Peyer's patch (tissue), 4 donors: ENCODE measurements at places on chromosomes 4 and X.

- H3K27ac ChIP-seq, result no peak overlapping the region
- H3K27me3 ChIP-seq, result no peaks in the 10 kb centered on the region
- no peak overlapping the region for H3K4me3 ChIP-seq
Measured at GRCh38 chrX:51459125-51459524, 37.3 kb downstream of the NUDT11 start.

DNA sequence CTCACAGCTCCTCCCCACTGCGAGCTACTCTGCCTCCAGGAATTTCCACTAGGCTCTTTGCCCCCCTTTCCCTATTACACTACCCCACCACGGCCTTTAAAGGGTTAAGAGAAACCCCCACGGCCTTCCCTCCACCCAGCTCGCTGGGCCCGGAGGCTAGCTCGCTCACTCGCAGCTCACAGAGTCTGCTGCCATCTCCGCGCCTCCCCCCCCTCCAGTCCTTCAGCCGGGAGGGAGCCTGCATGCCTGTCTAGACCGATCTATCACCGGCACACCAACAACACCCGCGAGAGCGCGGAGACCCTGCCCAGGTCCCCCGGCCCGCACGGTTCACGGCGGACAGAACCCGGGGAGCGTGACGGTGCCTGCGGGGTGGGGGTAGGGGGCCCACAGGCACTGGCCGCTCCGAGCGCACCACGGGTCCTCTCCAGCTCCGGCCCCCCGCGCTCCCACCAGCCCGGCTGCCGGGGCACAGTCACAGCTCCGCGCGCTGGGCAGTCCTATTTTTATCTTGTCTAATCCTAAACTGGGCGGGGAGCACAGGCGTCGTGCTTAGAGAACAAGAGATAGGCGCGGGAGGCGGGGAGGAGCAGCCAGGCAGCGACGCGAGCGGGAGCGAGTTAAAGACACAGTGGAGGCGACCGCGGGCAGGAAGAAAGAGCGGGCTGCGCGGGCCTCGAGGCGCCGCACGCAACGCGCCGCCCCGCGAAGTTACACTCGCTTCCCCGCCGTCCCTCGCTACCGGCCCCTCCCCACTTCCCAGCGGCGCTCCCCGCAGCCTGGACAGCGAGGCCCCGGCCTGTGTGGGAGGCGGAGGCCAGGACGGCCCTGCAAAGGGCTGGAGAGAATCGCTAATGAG, 3.5 kb downstream of the BCOR start:
- no peaks in the 10 kb centered on the region for H3K27me3 ChIP-seq
- H3K4me1 ChIP-seq, result peaks cover 40% of the 10 kb centered on the region
- peak overlapping the region; percentile 93 for H3K27ac ChIP-seq
- DNase-seq, result peak; percentile 79

DNA sequence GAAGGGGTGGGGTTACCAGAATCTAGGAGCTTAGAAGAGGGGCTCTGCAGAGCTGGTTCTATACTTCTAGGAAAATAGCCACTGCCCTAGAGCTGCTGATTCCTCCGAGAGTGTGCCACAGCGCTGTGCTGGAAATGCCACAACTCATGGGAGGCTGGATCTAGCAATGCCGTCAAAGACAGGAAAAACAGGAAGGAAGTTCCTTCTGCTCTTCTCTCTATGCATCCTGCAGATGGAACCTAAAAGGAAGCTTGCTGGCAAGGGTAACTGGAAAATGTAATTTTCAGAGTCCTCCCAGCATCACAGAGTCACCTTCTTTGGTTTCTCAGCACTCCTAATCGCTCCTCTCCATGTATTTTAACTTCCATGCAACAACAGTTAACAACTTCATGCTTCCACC, 121.2 kb upstream of the TLL1 start:
- H3K27ac ChIP-seq, result no peak overlapping the region
- no peak overlapping the region for H3K4me3 ChIP-seq
- no peaks in the 10 kb centered on the region for H3K27me3 ChIP-seq

DNA sequence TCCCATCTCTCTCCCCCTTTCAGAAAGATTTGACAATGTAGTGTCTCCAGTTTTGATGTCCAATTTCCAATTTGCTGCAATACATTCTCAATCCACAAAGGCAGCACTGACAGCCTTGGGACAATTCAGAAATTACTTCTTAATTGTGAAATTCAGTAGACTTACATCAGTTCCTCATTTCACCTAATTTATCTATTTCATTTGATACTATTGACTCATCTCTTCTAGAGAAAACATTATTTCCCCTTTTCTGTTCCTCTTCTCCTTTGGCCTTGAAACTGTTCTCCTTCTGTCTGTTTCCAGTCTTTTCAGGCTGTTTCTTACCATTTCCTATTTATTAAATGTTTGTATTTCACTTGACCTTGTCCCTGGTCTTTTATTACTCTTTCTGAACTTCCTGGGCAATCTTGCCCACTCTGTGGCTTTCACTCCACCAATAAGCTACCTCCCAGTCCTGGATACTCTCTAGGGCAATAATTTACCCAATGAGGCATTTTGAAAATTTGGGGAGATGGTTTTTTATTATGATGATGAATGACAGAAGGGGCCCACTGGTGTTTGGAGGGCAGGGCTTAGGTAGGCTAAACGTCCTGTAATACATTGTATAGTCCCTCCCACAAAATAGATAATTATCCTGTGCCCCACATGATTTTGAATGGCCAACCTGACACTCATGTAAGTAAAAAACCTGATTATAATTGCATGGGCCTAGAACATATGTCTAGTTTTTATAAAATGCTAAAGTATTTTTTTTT, 498.0 kb upstream of the BOD1L1 start:
- no peak overlapping the region for H3K27ac ChIP-seq
- no peaks in the 10 kb centered on the region for H3K27me3 ChIP-seq
- no peaks in the 10 kb centered on the region for H3K36me3 ChIP-seq

DNA sequence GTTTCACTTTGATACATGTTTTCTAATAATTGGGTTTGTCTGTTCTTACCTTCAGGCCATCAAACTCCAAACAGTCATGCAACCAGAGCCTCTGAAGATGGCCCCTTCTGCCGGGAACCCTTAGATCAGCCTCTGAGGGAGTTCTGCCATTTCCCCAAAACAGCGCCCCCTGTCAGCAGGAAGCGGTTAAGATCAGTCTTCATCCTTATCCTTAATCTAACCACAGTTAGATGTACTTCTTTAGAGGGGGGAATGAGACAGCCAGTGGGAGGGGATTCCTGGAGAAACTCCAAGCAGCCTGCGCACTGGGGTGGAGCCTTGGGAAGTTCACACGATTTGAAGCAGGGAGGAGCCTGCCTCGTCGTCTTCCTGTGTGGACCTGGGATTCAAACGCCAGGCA, 185.4 kb downstream of the INPP4B start:
- H3K36me3 ChIP-seq, result no peaks in the 10 kb centered on the region
- no peaks in the 10 kb centered on the region for H3K27me3 ChIP-seq
- no peak for DNase-seq
- no peak overlapping the region for H3K4me3 ChIP-seq
- H3K27ac ChIP-seq, result no peak overlapping the region

- no peaks in the 10 kb centered on the region for H3K4me1 ChIP-seq
- H3K27me3 ChIP-seq, result no peaks in the 10 kb centered on the region
Measured at GRCh38 chr4:92163348-92163747, 140.4 kb upstream of the GRID2 start.

DNA sequence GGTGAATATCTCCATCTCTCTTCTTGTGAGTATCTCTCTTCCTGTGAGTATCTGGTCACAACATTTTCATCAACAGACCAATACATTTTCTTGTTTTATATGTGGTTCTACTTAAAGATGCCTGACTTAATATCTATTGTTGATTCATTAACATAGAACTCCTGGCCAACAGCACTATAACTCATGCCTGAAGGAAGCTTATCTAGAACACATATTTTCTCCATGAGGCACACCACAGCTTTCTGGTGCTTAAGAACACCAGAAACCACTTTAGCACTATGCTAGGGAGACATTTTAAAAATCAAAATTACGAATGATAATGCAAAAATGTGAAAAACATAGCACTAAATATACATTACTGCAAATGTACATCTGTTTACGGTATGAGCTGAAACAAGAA, 190.4 kb downstream of the GABRB1 start:
- H3K4me3 ChIP-seq, result no peak overlapping the region
- no peak for DNase-seq
- no peaks in the 10 kb centered on the region for H3K4me1 ChIP-seq
- no peaks in the 10 kb centered on the region for H3K27me3 ChIP-seq
- no peaks in the 10 kb centered on the region for H3K36me3 ChIP-seq
- no peak overlapping the region for H3K27ac ChIP-seq

DNA sequence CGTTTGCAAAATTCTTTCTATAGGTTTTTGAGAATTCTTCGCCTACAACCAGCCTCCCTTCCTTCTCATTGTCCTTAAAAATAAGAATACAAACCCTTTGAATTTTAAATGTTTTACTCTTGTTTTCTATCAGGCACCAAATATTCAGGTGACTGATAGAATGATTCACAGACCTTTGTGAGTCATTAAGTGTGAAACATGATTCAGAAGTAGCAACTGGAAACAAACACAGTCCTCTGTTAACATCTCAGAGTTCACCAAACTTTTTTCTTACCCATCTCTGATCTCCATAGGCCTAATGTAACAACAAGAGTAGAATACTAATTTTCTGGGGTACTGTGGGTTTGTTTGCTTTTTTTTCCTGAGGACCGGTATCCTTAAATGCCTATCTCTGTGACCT, 63.4 kb upstream of the MAB21L2 start:
- no peaks in the 10 kb centered on the region for H3K4me1 ChIP-seq
- no peak overlapping the region for H3K27ac ChIP-seq
- no peaks in the 10 kb centered on the region for H3K27me3 ChIP-seq

GRCh38 chr4:118180776-118181175, 146.5 kb downstream of the NDST3 start:
- H3K4me3 ChIP-seq, result no peak overlapping the region
- DNase-seq, result no peak
- H3K36me3 ChIP-seq, result no peaks in the 10 kb centered on the region
- H3K4me1 ChIP-seq, result no peaks in the 10 kb centered on the region
- H3K27me3 ChIP-seq, result no peaks in the 10 kb centered on the region

DNA sequence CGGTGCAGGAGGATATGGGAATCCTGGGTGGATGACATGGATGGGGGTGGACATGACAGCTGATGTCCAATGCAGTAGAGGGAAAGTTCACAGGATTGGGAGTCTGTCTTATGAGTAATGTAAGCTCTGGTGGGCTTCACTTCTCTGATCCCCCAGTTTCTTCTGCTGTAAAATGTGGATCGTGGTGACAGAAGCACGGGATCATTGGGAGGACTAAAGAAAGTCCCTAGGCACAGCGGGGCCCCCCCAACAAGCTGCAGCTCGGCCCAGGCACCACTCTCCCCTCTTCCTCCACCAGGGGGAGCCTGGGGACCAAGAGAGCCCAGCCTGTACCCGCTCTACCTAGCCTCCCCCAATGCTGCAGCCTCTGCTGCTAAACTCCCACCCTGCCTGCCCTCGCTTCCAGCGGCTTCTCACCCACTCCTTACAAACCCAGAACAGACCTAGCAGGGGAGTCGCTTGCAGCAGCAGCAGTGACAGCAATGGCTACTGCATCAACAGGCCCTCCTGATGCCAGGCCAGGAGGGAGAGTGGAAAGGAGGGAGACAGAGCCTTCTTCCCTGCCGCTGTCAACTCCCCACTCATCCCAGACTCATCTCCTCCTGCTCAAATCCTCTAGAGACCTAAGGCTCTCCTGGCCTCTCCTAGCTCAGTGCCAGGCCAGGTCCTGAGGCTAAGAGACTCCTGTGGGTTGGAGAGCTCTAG, 36.1 kb upstream of the IQSEC2 start:
- no peak overlapping the region for H3K27ac ChIP-seq
- peaks cover 8% of the 10 kb centered on the region for H3K4me1 ChIP-seq
- no peaks in the 10 kb centered on the region for H3K27me3 ChIP-seq
- DNase-seq, result peak; percentile 74
- H3K36me3 ChIP-seq, result no peaks in the 10 kb centered on the region

DNA sequence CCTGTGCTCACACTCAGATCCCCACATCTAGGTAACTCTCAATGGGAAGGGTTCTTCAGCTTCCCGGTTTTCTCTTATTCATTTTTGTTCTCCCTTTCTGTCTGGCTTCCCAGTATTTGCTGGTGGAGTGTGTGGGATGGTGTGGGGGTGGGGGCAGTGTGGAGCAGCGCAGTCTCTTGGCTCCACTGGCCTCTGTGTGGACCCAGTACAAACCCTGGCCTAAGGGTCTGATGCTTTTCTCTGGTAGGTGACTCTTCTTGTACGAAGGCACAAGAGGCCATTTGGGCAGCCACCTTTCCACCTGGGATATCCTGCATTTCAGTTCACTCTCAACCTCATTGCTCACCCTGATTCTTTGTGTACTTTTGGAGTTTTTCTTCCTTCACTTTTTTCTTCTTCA, 71.3 kb downstream of the NBDY start:
- H3K27me3 ChIP-seq, result no peaks in the 10 kb centered on the region
- no peaks in the 10 kb centered on the region for H3K36me3 ChIP-seq
- no peak overlapping the region for H3K4me3 ChIP-seq
- no peak overlapping the region for H3K27ac ChIP-seq
- no peaks in the 10 kb centered on the region for H3K4me1 ChIP-seq
